ENCODE measurements at places on chromosomes 1 and 21.

DNA sequence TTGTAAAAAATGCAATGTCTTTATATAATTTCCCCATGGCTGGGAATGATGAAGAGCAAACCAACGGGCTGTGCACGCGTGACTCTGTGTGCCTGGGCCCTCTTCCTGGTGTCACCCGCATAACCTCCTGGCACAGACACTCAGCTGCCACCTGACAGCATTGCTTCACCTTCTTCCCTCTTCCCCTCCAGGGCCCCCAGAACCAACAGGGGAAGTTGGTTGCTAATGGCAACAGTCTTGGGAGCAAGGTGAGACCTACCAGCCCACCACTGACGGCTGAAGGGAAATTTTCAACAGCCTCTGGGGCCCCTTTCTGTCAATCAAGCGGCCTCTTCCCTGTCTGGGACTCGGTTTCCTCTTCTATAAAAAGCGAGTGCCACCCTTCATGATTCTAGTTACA is 33.2 kb downstream of the SSBP3 start:
- no peak for DNase-seq

- DNase-seq = no peak
These were observed 52.2 kb upstream of the TARBP1 start for GRCh38 chr1:234531151-234531635.

DNA sequence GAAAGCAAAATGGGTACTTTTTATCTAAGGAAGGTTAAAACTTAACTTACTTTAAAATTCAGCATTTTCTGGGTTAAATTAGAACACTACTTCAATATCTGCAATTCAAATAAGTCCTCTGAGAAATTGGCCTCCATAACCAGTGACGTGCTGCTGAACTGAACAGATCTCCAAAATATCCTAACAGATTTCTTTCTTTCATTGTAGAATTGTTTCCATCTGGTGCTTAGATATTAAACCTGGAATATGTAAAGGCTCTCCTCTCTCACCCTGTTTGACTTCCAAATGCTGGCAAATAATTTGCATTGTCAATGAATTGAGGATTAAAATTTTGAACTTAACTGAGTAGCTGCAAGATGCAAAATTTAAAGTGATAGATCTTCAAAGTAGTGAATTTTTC is 316.9 kb upstream of the CXADR start:
- no peak for DNase-seq

DNA sequence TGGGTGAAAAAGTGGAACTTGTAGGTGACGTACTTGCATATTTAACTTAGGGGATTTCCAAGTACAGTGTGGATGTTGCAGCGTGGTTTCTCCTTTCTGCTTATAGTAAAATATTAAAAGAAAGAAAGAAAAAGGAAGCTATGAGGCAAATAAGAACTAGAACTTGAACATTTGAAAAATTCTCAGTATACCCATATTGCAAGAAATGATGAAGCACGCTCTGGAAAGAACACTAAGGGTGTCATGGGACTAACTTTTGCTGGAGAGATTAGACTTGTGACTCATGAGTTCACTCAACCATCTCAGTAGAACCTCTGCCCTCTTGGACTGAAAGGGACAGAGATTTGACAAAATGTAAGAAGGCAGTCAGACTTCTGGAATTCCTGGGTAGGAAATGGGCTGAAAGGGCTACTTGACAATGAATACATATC is 704.5 kb upstream of the ADGRL4 start:
- DNase-seq = peak; percentile 53

- no peak for DNase-seq
These were observed 35.5 kb downstream of the MAN1C1 start for GRCh38 chr1:25651824-25652741.

DNA sequence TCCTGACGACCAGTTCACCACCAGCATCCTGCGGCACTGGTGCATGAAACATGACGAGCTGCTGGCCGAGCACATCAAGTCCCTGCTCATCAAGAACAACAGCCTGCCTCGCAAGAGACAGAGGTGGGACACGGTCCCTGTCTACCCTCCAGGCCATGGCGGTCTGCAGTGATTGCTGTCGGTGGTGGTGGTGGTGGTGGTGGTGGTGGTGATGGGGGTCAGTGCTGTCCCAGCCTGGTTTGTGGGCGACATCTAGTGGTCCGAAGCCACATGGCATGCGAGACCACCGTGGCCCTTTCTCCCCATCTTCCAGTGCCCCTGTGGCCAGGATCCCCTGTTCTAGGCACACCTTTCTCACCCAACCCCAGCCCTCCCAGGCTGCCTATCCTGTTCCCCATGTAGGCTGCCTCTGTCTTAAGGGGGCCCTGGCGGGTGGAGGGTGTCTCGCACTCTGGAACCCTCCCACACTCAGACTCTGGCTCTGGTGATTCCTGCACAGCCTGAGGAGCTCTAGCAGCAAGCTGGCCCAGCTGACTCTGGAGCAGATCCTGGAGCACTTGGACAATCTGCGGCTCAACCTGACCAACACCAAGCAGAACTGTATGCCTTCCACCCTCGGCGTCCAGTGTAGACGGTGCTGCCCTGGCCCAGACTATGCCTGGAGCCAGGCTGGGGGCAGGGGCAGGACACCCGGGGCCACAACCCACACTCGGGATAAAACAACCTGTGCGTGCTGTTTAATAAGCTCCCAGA is 3.2 kb upstream of the SLC27A3 start:
- DNase-seq = no peak

- DNase-seq = no peak
These were observed 35.1 kb downstream of the CNIH3 start for GRCh38 chr1:224651188-224651587.

- no peak for DNase-seq
These were observed 122.7 kb downstream of the VAV3 start for GRCh38 chr1:107842241-107842640.

DNA sequence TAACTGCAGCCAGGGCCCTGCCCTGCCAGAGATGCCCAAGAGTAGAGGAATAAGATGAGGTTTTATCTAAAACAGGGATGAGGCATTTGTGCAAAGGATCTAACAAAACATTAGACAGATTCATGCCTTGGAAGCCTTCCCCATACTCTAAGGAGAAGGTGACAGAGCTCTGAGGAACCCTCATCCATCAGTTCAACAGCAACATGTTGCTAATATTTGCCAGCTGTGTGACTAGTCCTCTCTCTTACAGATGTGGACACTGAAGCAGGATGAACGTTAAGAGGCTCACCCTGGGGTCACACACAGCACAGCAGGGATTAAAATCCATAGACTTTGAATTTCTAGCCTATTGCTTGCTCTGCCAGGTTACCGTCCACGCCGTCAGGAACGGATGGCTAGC is 99.0 kb downstream of the ZBTB18 start:
- DNase-seq = no peak

DNA sequence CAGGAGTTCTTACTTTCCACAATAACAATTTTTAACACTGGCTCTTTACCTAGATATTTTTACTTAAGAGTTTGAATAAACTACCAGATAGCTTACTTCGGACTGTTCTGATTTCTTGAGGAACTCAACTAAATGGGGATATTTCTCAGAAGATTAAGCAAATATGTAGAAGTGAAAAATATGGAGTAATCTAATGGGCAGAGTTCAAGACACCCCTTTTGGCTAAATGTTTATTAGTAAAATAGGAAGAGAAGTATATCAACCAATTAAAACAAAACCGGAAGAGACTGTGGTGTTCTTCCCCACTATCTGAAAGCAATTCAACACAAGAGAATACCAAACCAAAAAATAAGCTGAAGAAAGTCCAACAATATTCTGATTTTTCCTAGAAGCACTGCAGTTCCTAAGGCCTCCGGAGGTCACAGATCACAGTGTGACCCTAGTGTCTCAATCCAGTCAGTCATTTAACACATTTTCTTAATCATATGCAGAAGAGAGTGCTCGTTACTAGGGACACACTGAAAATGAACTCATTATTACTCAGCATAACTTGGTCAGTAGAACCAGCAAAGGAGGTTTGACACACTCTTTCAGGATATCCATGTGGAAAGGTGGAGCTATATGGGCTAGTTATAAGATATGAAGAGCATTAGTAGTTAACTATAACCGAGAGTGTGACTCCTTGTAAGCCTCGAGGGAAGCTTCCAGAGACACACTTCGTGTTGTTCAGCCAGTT is 5.2 kb downstream of the SIPA1L2 start:
- DNase-seq = no peak

DNA sequence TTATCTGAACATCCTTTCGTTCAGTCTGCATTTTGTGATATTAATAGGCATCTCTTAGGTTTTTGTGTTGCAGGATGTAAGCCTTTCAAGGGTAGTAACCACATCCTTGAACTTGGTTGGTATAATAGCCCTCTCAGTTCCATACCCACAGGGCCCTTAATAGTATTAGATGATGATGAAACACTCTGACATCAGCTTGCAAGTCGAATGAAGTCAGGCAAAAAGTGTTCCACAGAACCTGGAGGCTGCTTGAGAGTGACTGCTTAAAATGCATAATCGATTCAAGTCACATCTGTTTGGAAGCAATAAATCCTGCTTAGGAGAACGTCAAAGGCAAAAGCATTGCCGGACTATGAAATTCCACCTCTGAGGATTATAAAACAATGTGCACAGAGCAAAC is 415.6 kb upstream of the KAZN start:
- no peak for DNase-seq

- DNase-seq = no peak
These were observed 66.7 kb downstream of the TEX35 start for GRCh38 chr1:178579562-178579961.

DNA sequence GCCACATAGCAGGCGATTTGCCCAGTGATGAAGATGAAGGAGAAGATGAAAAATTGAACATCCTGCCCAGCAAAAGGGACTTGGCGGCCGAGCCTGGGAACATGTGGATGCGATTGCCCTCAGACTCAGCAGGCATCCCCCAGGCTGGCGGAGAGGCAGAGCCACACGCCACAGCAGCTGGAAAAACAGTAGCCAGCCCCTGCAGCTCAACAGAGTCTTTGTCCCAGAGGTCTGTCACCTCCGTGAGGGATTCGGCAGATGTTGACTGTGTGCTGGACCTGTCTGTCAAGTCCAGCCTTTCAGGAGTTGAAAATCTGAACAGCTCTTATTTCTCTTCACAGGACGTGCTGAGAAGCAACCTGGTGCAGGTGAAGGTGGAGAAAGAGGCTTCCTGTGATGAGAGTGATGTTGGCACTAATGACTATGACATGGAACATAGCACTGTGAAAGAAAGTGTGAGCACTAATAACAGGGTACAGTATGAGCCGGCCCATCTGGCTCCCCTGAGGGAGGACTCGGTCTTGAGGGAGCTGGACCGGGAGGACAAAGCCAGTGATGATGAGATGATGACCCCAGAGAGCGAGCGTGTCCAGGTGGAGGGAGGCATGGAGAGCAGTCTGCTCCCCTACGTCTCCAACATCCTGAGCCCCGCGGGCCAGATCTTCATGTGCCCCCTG is 3.3 kb downstream of the ZBTB18 start:
- DNase-seq = no peak

GRCh38 chr21:32929633-32930038 is 96.1 kb upstream of the OLIG2 start:
- no peak for DNase-seq

DNA sequence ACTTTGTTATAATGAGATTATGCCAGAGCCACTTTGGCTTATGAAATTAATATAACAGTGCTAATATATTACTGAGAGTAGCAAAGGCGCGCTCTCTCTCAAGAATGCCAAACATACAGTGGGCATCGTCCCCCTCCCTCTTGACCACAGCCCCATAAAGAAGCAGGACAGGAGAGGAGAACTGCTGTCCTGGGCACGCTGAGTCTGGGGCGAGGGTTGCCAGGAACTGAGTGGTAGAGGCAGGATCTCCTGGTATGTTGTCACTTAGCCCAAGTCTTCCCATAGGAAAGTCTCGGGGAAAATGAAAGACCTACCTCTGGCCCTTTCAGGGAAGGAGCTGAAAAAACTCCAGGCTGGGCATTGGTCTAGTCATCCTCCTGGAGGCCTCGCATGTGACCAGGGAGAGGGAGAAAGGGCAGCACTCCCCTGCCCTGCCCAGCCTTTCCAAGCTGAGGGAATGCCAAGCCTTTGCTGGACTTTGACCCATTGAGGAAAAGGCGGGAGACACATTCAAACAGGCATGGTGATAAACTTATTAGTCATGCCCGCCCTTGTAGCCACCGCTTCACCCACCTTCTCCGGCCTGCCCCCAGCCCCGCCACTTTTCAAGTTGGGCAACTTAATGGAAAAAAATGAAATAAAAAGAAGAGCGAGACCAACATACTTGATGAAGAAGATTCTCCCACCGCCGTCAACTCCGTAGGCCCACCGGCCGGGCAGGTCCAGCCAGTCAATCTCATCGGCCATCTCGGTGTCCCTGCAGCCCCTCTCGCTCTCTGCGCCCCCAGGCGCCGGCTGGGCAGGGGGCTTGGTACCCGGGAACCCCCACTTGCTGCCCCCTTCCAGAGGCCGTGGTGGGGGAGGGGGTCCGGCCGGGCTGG is 17.4 kb upstream of the PLEKHA6 start:
- no peak for DNase-seq

GRCh38 chr21:38170283-38170682 is 86.5 kb upstream of the KCNJ15 start:
- no peak for DNase-seq

- DNase-seq = no peak
These were observed 671.4 kb upstream of the ADGRL2 start for GRCh38 chr1:81129366-81129765.

DNA sequence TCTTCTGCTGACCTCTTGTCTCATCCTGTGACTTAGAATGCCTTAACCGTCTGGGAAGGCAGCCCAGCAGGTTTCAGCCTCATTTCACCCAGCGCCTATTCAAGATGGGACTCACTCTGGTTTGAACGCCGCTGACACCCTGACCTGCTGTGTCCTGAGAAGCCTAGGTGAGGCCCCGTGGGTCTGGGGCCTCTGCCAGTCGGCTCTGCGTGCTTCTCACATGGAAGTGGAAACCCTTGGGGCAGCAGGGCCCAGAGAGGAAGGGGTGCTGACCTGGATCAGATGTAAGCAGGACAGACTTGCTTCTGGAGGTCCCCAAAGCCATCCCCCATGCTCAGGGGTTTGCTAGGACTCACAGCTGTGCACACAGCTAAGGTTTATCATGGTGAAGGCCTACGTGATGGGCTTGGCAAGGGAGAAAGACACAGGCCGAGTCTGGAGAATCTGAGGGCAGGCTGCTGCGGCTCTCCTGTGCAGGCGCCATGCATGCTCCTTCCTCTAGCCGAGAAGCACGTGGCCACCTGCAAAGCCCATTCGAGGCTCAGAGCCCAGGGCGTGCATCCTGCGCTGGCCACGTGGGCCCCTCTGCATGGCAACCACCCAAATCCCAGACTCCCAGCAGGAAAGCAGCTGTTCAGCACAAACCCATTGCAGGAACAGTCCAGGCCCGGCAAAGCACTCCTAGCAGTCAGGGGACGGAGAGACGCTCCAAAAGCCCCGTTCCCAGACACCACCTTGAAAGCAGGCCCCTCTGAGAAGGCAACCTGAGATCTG is 3.8 kb downstream of the TRPM2 start:
- no peak for DNase-seq

All from non-pigmented ciliary epithelial cell (primary cell).